ENCODE measurements at places on chromosomes 3 and 15.

DNA sequence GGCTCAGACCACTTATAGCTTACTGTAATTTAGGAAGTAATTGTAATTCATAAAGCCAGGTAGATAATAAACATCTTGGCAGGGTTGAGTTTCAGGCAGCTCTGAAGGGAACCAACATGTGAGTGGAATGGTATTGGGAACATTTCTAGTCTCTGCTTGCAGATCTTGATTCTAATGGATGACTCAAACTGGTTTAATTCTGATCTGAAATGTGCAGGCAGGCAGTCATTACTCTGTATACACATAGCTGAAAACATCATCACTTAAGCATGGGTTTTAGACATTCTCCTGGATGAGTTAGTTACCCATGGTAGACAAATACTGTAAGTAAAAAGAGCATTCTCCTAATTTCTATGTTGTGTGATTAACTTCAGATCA lies 317.0 kb upstream of the TPRG1 start:
- no peak for DNase-seq

DNA sequence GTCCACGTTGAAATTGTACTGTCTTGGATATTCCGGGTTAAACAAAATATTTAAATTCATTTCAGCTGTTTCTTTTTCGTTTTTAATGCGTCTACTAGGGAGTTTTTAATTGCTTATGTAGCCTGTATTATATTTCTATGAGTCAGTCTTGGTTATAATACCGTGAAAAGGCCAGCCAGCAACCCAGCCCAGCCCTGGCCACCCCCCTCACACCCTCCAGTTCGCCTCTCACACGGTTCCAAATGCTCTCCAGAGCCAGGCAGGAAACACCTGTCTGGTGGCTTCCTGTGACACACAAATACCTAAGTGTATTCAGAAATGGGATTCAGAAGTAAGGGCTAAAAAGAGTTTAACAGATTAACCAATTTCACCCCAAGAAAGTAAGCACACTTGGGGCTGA lies 4.4 kb downstream of the SH3BP5 start:
- no peak for DNase-seq

DNA sequence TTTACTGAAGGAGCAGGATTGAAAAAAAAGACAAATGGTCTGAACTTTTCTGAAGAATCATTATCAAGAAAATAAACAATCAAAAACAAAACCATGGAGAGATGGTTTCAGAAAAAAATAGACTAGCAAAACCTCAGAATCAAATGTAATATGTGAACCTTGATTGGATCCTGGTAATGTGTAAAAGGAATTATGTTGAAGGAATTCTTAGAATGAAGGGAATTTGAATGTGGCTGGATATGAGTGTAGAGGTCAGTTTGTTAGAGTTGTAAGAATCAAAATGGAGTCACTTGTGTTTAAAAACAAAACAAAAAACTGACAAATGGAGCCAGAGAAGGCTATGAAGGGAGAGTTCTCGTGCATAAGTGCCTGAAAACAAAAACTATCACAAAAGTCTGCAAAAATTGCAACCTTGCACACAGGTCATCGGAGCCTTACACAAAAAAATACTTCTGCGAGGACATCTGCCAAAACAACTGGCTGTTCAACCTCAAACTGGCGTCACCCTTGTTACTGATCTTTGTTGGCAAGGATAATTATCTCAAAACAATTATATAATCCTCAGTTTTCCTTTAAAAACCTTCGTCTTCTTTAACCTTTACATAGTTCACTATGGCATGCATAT lies 19.1 kb upstream of the ATP13A3 start:
- DNase-seq: no peak

GRCh38 chr15:91765660-91766059 lies 87.8 kb upstream of the SLCO3A1 start:
- no peak for DNase-seq

GRCh38 chr3:167811031-167811430 lies 75.5 kb downstream of the SERPINI1 start:
- no peak for DNase-seq

DNA sequence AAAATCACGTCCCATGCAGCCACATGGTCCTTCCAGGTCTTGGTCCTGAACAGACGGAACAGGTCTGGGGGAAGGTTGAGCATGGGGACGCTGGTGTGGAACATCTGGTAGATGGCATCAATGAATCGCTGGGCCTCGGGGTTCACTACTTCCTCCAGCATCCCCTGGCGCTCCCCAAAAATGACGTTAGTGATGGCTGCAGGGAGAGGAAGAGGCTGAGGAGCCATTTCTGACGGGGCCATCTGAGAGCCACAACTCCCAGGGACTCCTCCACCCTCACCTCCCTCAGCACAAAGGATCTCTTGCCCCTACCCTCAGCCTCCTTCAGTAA lies 23.7 kb downstream of the CYP11A1 start:
- no peak for DNase-seq

DNA sequence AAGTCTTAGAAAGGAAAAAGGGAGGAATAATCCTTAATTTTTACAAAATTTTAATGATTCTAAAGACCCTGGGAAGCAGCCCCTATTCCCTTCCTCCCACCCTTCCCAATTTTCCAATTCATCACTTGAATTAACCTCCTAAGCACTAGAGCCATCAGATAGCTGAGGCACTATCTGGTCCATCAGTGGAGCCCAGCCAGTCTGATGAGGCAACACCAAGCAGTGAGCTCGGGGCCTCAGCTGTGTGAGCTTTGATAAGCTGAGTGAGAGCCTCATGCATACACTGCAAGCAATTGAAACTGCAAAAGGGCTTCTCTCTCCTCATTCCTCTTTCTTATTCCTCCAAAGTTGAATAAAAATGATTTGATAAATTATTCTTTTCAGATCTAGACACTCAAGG lies 31.9 kb downstream of the TUSC7 start:
- DNase-seq: no peak

DNA sequence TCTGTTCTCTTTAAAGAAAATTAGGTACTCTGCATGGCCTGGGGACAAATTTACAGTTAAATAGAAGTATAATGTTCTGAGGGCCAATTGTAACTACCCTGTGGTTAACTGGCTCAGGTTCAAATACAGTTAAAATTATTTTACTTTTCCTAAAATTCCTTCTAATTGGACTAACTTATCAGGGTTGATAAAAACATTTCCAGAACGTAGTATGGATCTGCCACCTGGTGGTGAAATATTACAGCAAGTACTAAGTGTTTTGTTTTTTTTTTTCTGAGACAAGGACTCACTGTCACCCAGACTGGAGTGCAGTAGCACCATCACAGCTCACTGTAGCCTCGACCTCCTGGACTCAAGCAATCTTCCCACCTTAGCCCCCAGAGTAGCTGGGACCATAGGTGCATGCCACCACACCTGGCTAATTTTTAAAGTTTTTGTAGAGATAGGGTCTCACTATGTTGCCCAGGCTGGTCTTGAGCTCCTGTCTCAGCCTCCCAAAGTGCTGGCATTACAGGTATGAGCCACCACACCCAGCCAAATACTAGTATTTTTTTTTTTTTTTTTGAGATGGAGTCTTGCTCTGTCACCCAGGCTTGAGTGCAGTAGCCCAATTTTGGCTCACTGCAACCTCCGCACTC lies 29.2 kb downstream of the NEO1 start:
- peak; percentile 8 for DNase-seq

DNA sequence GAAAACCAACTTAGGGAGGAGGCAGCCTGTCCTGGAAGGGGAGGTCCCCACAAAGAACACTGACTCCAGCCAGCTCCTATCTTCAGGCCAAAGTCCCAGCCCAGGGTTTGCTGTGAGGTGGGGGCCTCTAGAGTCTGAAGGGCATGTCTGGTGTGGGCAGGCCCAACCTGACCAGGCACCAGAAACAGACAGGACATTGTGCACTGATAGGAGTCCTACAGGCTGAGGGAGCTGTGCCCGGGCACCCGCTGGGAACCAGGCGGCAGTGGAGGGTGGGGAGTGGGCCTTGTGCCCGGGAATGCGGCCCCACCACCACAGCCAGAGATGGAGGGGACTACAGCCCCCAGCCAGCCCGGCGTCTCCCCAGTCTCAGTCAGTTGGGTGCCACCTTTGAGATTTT lies 161.4 kb downstream of the WNT7A start:
- no peak for DNase-seq

DNA sequence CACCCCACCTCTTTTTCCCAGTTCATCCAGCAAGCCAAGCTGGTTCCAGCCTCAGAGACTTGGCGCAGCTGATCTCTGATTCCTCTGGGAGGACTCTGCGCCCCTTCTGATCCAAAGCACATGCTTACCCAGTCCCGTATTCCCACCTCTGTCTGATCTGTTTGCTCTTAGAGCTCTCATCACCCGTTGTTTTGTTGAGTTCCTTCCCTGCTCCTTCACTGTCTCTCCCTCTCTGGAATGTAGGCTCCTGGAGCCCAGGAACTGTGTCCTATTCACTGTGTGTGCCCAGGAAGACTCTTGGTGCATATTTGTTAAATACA lies 1.3 kb upstream of the ZXDC start:
- no peak for DNase-seq

DNA sequence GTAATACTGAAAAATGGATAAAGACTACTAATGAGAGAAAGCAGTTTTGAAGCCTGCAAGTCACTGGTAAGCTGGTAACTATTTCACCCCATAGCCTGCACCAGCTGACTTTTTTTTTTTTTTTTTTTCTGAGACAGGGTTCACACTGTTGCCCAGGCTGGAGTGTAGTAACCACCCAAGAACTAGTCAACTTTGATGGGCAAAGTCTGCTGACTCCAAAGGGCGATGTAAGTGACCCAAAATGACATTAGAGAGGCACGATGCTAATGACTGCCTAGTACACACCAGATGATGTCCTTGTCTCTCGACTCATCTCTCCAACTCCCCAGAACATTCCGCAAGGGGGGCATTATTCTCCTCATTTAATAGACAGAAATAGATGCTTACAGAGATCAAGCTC lies 12.9 kb upstream of the TMEM41A start:
- no peak for DNase-seq

DNA sequence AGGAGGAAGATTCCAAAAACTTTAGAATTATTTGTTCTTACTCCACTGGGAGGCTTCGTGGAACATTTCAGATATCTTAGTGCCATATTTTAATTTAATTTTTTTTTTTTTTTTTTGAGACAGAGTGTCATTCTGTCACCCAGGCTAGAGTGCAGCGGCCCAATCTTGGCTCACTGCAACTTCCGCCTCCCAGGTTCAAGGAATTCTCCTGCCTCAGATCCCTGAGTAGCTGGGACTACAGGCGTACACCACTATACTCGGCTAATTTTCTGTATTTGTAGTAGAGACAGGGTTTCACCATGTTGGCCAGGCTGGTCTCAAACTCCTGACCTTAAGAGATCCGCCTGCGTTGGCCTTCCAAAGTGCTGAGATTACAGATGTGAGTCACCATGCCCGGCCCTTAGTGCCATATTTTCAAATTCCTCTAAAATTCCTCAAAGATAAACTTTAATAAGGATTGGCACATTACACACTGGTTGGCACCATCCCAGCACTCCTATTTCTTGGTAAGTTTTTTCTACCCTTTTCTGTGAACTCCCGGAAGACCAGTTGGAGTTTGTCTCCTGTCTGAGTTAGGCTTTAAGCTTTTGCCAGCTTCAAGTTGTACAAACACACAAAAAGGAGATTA lies 693.7 kb downstream of the MCTP2 start:
- no peak for DNase-seq

GRCh38 chr3:127692501-127693335 lies 20.0 kb downstream of the ABTB1 start:
- no peak for DNase-seq

- DNase-seq: no peak
These were observed 14.4 kb upstream of the CDC25A start for GRCh38 chr3:48202632-48203031.

GRCh38 chr3:41258239-41258800 lies 59.0 kb downstream of the CTNNB1 start:
- no peak for DNase-seq

DNA sequence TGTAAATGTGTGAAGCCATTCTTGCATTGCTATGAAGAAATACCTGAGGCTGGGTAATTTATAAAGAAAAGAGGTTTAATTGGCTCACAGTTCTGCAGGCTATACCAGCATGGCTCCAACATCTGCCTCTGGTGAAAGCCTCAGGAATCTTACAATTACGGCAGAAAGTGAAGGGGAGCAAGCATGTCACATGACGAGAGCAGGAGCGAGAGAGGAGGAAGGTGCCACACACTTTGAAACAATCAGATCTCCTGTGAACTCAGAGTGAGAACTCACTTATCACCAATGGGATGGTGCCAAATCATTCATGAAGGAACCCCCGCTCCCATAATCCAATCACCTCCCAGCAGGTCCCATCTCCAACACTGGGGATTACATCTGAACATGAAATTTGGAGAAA lies 213.6 kb upstream of the TSC22D2 start:
- DNase-seq: no peak

DNA sequence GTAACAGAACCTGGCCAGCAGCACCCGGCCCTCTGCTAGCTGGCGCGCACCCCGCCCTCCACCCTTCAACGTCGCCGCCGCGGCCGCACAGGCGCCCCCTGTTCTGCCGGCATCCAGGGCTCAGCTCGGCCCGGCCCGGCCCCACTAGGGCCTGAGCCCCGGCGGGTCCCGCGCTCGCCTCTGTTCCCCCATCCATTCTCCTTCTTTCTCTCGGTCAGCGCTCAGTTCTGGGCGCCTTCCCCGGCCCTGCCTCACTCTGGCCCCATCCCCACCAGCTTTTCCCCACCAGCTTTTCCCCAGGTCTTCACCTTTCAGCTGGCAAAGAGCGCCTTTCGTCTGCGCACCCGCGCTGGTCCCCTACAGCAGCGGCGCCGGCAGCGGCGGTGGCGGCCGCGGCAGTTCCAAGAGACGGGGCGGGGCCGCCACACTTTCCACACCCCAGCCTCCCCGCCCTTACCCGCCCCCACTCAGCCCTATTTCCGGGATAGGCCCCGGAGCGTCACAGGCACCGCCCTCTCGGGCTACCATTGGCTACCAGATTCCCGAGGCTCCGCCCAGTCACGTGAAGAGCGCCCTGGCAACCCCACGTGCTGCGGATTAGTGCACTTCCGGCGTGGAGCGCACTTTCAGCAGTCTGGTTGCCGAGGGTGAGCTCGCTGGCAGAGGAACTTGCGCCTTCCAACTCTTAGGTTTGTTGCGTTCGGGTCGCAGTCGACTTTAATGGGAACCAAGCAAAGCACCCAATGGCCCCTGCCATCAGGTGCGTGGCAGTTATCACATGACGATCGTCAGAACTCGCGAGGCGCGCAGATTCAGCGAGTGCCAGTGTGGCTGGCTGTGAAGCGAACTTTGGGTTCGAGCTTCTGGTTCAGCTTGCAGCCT lies at the start of gene EIF5A2:
Gene EIF5A2 (minus strand): TSS at position 403 of the 882 bp plus-strand sequence. CDS start 831 bp downstream, outside the sequence.
- peak; percentile 21 for DNase-seq

- no peak for DNase-seq
These were observed 216.1 kb upstream of the CDIN1 start for GRCh38 chr15:36363335-36363734.

- no peak for DNase-seq
These were observed 695 bp downstream of the GMPS start for GRCh38 chr3:155870945-155871745.

DNA sequence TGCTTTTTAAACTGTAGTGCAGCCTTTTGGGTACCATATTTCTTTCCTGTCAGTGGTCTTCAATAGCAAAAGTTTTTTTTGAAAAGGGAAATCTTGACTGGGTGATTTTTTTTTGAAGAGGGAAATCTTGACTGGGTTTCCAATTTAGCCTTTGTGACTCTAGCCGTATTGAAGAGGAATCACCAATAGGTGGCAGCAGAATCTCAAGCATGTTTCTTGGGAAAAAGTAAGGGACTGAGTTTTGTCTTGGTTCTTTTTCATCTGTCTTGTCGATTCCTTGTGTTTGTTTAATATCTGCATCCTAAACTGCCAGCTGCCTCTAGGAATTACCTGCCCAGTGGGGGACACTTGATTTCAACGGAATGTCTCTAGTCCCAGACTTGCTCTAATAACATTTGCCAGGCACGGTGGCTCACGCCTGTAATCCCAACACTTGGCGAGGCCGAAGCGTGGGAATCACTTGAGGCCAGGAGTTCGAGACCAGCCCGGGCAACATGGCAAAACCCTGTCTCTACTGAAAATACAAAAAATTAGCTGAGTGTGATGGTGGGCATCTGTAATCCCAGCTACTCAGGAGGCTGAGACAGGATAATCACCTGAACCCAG lies 89.2 kb downstream of the RBPMS2 start:
- DNase-seq: no peak
